Lower leg skin (tissue), 4 donors: ENCODE measurements at places on chromosomes 16 and 17. TPM values are rescaled to one million over a fixed set of nuclear protein-coding genes. Genes with fewer than 3 reads are reported as not detected.
A peak's percentile ranks its signal among the peaks of the same experiment; 100 is the strongest.

Gene SPNS3
- 0.56 TPM for total RNA-seq

Gene PROCA1
- total RNA-seq: 1.0 TPM

DNA sequence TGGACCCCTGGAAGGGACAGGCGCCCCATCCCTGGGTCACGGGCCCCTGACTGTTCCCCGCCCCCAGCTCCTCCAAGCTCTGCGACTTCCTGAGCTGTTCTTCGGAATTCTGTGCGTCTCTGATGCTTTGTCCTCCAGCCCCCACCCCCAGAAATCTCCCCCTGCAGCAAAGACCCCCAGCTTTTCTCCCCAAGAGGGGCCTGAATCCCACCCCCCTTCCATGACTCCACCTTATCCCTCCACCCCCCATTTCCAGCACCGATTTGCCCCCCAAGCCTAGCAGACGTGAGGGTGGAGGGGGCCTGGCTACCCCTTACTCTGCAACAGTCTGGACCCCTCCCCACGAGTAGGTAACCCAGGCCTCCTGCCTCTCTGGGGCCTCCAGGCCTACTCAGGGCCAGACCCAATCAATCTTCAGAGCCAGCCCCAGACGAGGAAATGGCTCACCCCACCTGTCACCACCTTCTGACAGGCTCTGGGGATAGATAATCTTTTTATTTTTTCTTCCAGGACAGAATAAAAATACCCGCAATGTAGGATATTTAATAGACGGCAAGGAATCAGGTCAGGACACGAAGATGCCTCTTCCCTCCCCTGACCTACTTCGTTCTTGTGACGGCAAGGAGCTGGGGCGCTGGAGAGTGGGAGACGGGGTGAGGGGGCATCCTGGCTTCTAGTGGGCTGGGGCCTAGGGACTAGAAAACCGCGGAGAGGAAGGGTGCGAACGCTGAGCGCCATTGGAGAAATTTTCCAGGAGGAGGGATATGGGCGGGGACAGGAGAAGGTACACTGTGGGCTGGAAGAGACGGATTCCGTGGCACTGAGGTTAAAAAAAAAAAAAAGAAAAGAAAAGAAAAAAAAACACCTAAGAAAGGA lies 744 bp upstream of the PLXDC1 start:
- DNase-seq: no peak

DNA sequence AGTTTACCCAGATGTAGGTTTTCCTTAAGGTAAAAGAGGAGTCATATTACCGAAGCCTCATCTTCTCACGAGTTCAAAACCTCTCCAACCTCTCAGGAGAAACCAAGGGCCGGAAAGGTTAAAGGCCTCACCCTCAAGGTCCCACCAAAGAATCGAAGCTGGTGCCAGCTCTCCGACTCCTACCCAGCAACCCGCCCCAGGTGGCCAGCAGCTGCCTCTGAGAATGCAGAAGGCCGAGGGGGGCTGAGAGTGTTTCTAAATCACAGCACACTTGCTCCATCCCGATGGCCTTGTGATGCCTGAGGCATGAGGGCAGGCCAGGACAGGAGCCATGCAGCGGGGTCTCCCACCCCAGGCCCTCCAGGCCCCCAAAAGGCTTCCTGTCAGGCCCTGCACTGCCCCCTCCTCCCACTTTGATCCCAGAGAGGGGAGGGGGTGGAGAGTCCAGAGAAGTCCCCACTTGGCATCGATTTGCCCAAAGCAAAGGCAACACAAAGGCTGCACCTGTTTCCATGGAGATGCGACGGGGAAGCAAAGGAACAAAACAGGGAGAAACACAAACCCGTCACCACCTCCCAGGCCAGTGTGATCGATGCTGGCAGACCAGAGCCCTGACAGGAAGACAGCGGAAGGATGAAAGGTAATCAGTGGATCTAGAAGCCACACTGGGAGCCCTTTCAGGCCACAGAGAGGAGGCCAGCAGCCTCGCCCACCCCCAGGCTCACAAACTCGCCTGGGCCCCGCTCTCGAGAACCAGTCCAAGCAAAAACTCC lies 39.0 kb downstream of the CUEDC1 start:
- no peak for DNase-seq

GRCh38 chr16:82761236-82761635 lies 134.5 kb downstream of the CDH13 start:
- peak; percentile 97 for DNase-seq

GRCh38 chr17:49882434-49882833 lies 34.6 kb upstream of the TAC4 start:
- no peak for DNase-seq

- DNase-seq: no peak
Measured at GRCh38 chr17:73952082-73952479, 251.4 kb upstream of the RPL38 start.

- DNase-seq: no peak
Measured at GRCh38 chr17:41530062-41531048, 2.2 kb upstream of the KRT19 start.

DNA sequence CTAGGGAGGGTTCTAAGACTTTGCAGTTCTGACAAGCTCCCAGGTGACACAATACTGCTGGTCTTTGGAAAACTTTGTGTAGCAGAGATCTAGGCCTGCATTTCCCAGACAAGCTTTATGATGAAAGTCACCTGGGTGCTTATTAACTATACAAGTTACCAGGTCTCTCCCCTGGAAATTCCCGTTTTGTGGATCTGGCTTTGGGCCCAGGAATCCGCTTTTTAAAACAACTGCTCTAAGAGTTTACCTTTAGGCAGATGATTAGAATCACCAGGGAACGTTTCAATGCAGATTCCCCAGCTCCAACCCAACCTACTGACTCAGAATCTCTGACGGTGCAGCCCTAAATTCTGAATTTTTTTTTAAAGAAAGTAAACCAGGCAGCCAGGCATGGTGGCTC lies 36.3 kb downstream of the MYH3 start:
- DNase-seq: no peak

GRCh38 chr16:60651346-60651745 lies 1384.9 kb downstream of the CDH8 start:
- no peak for DNase-seq

DNA sequence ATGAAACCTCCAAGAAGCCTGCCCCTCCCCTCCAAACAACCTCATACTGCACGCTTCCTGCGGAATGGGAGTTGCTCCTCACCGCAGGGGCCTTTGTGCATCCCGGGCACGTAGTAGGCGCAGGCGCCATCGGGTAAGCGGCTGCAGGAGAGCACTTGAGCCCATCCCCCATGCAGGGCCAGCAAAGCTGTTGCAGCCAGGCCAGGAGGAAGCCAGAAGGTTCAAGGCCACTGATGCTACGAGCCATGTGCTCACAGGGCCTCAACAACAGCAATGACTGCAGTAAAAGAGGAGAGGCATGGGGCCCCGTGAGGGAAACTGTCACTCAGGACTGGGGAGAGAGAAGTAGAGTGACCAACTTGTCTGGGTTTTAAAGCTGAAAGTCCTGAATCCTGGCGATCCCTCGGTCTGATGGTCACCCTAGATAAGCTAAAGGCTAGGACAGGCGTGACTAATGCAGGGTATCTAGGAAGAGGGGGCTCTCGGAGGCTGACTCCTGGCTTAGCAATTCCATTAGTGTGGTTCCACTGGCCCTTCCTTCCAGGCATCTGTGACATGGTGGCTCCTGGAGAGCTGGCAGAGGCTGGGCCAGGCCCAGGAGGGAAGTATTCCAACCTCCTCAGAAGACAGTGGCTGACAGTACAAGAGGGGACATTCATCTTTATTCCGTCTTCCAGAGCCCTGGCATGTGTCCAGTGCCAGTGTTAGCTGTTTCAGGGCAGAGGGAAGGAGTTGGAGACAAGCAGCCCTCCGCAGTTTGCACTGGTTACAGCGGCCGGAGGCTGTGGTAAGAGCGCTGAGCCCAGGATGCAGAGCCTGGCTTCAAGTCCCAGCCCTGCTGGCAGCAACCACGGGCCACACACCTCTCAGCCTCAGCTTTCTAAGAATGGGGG lies 20.8 kb downstream of the GOSR2 start:
- no peak for DNase-seq

Gene CRHR1
- 1.3 TPM for total RNA-seq

Gene FBXL20
- total RNA-seq: 20.5 TPM

GRCh38 chr17:81095383-81095762 lies 60.4 kb downstream of the BAIAP2 start:
- no peak for DNase-seq
